ENCODE measurements at places on chromosomes 6 and 20. TPM values are rescaled to one million over a fixed set of nuclear protein-coding genes. Genes with fewer than 3 reads are reported as not detected.

DNA sequence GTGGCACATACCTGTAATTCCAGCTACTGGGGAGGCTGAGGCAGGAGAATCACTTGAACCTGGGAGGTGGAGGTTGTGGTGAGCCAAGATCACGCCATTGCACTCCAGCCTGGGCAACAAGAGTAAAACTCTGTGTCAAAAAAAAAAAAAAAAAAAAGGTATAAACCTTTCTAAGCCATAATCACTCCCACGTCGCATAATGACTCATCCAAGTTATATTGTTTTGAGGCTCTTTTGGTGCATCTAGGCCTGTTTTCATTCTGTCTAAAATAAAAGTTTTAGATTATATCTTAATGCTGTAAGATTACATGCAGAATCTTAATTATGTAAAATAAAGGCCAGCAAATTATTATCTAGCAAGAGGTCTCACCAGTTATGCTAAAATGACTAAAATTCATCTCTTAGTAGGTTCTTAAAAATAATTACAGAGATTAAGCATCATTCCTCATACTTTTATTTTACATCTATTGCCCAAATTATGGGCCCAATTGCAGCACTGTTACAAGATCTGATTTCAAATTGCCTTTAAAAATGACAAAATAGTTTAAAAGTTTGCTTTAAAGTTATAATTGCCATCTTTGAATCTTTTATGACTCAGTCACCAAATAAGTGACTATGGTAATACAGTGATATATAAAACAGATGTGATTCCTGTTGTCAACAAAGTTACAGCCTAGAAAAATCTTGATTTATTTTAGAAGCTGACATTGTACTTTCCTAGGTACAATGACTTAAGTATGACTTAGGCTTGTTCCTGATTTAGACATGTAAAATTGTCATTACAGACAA lies 10.4 kb upstream of the SUMO4 start:
- DNase-seq: no peak

DNA sequence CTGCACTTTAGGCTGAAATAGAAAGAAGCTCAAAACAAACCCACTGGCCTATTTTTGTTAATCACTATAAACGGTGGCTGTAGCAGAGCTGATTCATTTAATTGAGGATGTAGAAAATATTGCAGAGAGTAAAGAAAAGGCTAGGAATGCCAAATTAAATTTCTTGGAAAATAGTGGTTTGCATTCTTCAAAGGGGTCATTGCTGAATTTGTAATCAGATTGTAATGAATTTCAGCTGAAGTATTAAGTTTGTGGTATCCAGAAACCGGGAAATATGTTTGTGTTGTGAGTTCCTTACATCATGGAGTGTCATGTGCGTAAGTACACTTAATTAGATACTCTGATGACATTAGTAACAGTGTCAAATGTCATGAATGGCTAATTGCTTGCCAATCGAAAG lies 203.0 kb downstream of the SAMD5 start:
- DNase-seq: no peak

GRCh38 chr20:2518558-2518957 lies 9.8 kb upstream of the ZNF343 start:
- DNase-seq: no peak

The HFE gene
- total RNA-seq: 3.1 TPM

DNA sequence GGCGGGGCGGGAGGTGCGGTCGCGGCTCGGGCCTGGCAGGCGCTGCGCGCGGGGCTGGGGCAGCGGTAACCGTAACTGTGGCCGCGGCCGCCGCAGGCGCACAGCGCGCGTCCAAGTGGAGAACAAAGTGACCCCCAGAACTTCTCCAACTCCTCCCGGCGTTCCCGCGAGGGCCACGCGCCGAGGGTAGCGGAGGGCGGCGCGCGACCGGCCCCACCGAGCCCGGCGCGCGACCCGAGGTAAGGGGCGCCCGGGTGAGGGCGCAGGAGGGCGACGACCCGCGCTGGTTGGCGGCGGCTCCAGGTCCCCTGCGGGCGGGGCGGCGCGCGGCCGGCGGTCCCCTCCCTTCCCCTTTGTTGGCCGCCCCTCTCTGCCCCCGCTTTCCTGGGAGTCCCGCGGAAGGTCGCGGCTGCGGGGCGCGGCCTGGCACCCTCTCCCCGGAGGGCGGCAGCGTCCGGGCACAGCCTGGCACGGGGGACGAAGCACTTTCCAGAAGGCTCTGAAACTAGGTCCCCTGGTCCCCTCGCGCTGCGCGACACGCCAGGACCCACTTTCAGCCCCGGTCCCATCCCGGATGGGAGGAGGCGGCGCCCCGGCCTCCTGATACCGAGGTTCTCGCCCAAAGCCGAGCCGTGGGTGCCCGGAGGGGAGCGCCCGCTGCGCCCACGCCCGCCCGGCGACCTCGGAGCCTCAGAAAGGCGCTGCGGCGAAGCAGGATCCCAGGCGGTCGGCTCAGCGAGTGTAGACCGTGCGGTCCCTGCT lies at the start of gene TIAM2:
TSS of gene TIAM2 (plus strand) at position 62 of the 762 bp plus-strand sequence. CDS start 133,909 bp downstream, outside the sequence.
- DNase-seq: peak; percentile 37

The PSMB9 gene
- total RNA-seq: 368 TPM

The TJAP1 gene
- 36.6 TPM for total RNA-seq

DNA sequence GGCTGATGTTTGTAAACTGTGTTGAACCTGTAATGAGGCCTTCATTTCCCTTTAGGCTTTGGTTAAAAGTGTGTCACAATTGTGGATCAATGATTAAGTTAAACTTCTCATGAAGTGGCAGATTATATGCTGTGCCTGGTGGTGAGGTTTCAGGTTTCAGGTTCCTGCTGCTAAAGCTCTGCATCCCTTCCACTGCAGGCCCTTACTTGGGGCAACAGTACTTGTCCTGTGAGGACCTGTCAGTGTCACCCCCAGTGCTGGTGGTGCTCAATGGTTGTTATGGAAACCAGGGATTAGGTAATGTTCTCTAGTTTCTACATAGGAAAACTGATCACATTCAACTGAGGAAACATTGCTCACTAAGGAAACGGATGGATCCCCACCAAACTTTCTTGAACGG lies 18.5 kb downstream of the RPP21 start:
- no peak for DNase-seq

DNA sequence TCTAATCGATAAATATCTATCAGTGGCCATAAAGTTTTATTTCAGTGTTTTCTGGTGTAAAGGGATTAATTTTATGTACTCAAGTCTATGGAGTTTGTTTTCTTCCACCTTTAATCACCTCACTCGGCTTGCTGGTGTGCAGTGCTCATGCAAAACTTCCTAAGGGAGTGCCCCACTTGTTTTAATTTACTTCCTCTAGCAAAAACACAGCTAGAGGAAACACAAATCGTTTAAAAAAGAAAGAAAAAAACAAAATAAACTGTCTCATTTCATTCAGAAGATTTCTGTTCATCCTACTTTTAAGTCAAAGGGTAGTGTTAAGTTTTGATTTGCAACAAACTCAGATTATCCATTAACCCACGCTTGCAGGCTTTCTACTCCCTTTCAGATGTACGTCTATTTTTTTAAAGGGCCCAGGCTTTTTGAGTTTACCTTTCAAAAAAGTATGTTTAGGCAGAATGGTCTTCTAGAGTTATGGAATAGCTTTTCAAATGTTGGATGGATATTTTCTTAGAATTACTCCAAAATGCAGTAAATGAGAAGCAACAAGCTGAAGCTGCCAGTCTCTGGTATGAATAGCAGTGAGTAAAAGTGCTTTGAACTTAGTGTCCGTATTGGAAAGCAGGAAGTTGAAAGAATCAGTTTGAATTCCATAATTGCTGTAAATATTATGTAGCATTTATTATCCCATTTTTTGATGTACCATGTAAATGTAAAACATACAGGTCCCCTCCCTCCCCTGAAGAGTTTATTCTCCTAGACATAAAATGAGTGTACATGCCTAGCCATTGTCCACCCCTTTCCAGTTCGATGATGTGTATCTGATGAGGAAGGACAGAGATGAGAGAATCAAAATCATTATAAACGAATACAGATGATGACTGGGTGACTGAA lies 113.3 kb downstream of the SLC16A10 start:
- DNase-seq: no peak

- DNase-seq: no peak
Observed at GRCh38 chr6:134714679-134715078, 235.2 kb downstream of the ALDH8A1 start.

The PTGIS gene
- 2.8 TPM for total RNA-seq

GRCh38 chr6:41935685-41936072 lies 5.9 kb downstream of the CCND3 start:
- no peak for DNase-seq

DNA sequence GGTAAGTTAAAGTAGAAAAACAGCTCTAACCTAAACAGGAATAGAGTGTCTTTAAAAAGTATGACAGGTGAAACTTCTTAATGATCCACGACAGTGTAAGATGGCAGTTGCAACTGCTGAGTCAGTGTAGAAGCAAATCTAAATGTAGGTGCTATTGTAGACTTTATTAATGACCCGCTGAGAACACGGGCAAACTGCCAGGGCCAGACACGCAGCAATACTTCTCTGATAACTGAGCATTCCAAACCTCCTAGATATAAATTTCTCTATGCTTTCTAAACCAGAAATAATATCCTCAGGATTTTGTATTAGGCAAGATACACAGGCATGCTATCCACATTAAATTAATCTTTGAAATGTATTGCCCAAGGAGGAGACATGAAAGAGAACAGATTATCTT lies 1076.4 kb downstream of the HACE1 start:
- no peak for DNase-seq

- no peak for DNase-seq
Observed at GRCh38 chr6:123980311-123980710, 176.6 kb downstream of the NKAIN2 start.

- no peak for DNase-seq
Observed at GRCh38 chr6:146028851-146029572, at the start of gene GRM1. GRM1 (plus strand) TSS chr6:146029062; CDS start chr6:146029518, 456 bp downstream.

The TCF15 gene
- total RNA-seq: not detected

DNA sequence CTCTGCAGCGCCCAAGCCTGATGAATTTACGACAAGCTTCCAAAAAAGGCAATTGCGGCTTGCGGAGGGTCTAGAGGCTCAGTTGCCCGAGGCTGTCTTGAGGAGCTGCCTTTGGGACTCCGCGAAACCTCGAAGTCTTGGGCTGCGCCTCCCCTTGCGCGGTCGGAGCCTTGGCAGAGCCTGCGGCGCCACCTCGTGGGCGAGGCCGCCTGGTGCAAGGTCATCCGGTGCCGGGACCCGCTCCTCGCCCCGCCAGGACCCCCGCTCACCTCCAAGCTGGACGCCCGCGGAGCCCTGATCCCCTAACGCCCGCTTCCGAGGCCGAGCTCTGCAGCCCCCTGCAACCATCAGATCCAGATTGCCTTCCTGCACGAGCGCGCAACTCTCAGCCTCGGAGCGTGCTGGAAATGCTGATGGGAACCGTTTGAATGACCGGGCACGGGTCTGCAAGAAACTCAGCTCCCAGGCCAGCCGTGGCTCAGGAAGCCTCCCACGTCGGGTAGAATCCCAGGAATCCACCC lies 14.9 kb upstream of the FAM210B start:
- peak; percentile 47 for DNase-seq

DNA sequence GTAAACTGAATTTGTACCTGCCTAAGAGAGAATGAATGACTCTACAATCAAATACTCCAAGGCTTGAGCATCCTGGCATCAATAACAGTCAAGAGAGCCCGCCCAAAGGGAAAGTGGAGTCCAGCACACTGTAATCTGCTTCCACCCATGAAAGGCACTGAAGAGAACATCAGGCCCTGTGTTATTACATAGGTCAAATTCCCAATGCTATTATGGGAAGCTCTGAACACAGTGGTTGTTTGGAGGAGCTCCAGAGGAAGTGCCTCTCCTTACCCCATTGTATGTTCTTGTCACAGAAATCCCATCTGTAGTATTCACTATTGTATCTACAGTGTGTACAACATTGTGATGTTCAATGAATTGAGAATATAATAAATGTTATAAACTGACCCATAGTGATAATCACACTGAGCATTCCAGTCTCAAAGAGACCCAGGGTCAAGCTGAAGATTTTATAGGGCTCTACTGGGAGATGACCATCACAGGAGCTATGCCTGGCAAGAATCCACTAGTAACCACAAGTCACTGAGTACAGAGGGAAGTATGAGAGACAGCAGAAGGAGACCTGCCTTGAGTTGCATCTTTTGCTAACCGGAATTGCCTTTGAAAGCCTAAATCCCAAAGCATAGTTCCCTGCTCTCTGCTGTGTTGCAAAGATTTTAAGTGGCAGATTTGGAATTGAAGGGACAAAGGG lies 446.7 kb downstream of the GJA1 start:
- no peak for DNase-seq

GRCh38 chr6:133641104-133641503 lies 247.8 kb upstream of the TCF21 start:
- no peak for DNase-seq

GRCh38 chr6:14550822-14551221 lies 433.2 kb downstream of the CD83 start:
- DNase-seq: no peak

DNA sequence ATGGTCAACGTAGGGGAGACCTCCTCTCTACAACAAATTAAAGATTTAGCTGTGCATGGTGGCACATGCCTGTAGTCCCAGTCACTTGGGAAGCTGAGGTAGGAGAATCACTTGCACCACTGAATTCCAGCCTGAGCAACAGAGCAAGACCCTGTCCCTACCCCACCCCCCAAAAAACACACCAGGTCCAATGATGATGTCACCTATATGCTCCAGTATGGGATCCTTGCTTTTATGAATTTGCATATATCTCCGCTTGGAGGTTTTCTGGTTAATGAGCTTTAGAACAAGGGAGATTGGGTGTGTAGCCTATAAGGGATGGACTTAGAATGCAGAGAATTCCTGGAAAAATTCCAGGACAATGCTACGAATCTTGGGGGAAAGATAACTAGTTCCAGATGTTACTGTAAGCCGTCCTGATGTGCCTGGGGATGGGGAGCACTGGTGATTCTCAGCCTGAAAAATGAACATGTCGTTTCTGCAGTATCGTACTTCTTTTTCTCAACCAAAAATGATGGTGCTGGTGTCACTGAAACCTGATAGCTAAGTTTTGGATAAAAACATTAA lies 61.1 kb downstream of the ZBTB2 start:
- no peak for DNase-seq

GRCh38 chr20:54162378-54163009 lies 11.3 kb downstream of the CYP24A1 start:
- DNase-seq: no peak

The MYT1 gene
- total RNA-seq: not detected

The SRC gene
- total RNA-seq: 2.7 TPM

- no peak for DNase-seq
Observed at GRCh38 chr6:40054186-40054585, 119.9 kb upstream of the MOCS1 start.

The MEI4 gene
- not detected for total RNA-seq

GRCh38 chr6:127907960-127908640 lies 7.2 kb upstream of the THEMIS start:
- DNase-seq: no peak

The NOX3 gene
- total RNA-seq: not detected

- DNase-seq: no peak
Observed at GRCh38 chr20:20368418-20369249, 730 bp downstream of the INSM1 start.

- no peak for DNase-seq
Observed at GRCh38 chr6:74284284-74284683, 588.3 kb downstream of the CD109 start.

The PRICKLE4 gene
- not detected for total RNA-seq

The GGTLC1 gene
- total RNA-seq: not detected

GRCh38 chr20:20410678-20411077 lies 42.8 kb downstream of the INSM1 start:
- DNase-seq: no peak

- DNase-seq: no peak
Observed at GRCh38 chr6:63272397-63272796, 47.4 kb downstream of the LGSN start.

The RMND1 gene
- 18.7 TPM for total RNA-seq

Data from activated CD4-positive, alpha-beta memory T cell treated with anti-CD3 and anti-CD28 coated beads, Interleukin-2, amount 10 ng/mL, durations not matched to agents 7 days and 5 days (primary cell).